Lung microvascular endothelial cell (primary cell): ENCODE measurements at places on chromosomes 11 and 22. TPM values are rescaled to one million over a fixed set of nuclear protein-coding genes. Genes with fewer than 3 reads are reported as not detected.

GRCh38 chr22:20840646-20841371 lies 17.8 kb downstream of the PI4KA start:
- DNase-seq, result no peak

DNA sequence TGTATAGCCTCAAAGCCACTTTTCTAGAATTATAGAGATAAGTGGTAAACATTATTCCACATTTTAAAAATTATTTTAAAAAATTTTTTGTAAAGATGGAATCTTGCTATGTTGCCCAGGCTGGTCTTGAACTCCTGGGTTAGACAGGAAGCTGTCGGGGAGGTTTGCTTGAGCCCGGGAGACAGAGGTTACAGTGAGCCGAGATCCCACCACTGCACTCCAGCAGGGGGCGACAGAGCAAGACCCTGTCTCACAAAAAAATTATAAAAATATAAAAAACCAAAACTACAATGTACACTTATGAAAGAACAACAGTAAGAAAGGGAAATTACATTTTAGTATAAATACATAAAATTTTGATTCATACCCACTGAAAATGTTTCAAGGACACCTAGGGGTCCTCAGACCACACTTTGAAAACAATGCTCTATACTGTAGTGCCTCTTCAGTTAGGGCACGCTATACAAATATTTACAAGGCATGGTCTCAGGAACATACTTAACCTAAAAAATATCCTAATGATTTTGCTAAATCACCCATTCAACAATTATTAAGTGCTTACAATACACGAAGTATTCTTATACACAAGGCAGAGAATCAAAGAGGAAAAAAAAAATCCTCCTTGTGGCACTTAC lies 111.2 kb downstream of the MRTFA start:
- DNase-seq, result peak; percentile 66

GRCh38 chr22:23149743-23150238 lies 4.5 kb downstream of the RAB36 start:
- DNase-seq, result no peak

DNA sequence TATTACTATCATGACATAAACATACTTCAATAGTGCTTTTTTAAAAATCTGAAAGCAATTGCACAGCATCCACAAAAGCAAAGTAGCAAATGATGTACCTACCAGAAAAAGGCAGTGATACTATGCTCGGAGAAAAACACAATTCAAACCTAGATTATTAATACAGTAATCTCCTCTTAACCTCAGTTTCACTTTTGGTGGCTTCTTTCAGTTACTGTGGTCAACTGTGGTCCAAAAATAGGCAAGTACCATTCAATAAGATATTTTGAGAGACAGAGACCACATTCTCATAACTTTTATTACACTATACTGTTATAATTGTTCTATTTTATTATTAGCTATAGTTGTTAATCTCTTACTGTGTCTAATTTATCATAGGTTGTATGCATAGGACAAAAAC lies 20.8 kb downstream of the KCNA4 start:
- no peak for DNase-seq

GRCh38 chr11:69044111-69045013 lies 4.4 kb upstream of the TPCN2 start:
- peak; percentile 67 for DNase-seq

GRCh38 chr11:105103336-105103735 lies 36.2 kb downstream of the CARD18 start:
- no peak for DNase-seq

- DNase-seq, result no peak
These were observed 127.5 kb downstream of the FBXO7 start for GRCh38 chr22:32602154-32602553.

- DNase-seq, result peak; percentile 92
These were observed at the start of gene ZNF74 for GRCh38 chr22:20393705-20394476. TSS of gene ZNF74 (plus strand) at chr22:20394151. CDS start at chr22:20394629, 478 bp downstream.

DNA sequence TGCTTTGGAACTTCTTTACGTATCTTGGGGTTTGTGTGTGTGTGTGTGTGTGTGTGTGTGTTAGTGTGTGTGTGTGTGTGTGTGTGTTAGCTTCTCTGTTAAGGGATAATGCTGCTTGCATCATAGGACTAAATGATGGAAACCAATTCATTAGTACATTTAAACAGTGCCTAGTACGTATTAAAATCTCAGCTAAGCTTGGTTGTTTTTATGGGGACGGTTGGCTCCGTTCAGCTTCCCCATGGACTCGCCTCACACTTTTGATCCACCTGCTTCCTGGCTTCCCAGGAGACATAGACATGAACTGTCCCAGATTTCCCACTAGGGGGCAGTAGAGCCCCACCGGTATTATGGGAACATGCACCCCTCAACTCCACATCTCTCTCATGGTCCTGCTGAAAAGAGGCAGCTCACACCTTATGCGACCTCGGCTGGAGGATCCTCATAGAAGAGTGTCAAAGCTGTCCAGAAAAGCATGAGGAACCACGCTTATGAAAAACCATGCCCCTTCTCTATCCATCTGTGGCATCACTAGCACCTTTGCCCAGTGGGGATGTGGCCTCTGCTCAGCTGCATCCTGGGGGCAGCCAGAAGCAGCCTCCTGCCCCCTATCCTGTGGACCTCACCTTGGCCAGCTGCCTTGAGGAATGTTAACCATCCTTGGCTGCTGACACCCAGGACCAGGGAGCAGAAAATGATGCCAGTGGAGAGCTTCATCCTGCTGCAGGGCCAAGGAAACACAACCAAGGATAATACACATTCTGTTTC lies 9.7 kb upstream of the SAAL1 start:
- peak; percentile 64 for DNase-seq

- DNase-seq, result peak; percentile 96
These were observed 10.7 kb downstream of the CRY2 start for GRCh38 chr11:45857961-45858474.

- peak; percentile 92 for DNase-seq
These were observed 11.1 kb downstream of the TXN2 start for GRCh38 chr22:36470162-36470993.

The YWHAH gene
- 89.6 and 103 TPM in 2 replicates for total RNA-seq

The MMP8 gene
- not detected in 2 replicates for total RNA-seq

The NNMT gene
- total RNA-seq, result 200 and 316 TPM in 2 replicates

The MYRF gene
- 0.20 and 0.22 TPM in 2 replicates for total RNA-seq

The OR8D1 gene
- total RNA-seq, result not detected in 2 replicates
